ENCODE measurements at places on chromosomes 5 and 9.

GRCh38 chr9:16119261-16120230 lies 566.7 kb downstream of the CCDC171 start:
- no peak for DNase-seq

- DNase-seq: no peak
Measured at GRCh38 chr9:92402360-92402759, 2.0 kb downstream of the OGN start.

GRCh38 chr9:5608298-5609225 lies 20.3 kb upstream of the RIC1 start:
- no peak for DNase-seq

DNA sequence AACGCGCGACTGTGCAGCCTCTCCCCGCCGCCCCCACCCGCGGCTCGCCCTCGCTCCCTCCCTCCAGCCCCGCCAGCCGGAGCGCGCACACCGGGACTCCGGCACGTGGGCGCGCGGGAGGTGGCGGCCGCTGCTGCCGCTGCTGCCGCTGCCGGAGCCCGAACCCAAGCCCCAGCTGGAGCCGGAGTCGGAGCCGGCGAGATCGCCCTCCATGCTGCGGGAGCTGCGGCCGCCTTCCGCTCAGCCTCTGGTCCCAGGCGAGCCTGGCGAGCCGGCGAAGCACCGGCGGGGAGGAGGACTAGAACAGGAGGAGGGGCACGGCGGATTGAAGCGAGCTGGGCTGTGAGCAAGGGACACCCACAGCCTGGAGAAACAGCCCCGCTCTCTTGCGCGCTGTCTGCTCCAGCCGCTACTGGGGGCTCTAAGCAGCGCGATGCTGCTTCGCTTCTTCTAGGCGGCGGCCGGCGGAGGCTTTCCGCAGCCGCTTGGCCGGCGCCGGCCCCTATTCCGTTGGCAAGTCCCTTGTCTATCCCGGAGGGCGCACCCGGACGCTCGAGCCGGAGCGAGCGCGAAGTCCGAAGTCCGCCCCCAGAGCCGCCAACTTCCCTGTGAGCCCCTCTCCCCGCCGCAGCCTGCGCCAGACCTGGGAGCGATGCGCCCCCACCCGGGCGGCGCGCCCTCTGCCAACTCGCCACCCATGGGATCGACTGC lies 598.7 kb upstream of the SGCD start:
- no peak for DNase-seq

GRCh38 chr9:135588886-135589595 lies 27.5 kb downstream of the PAEP start:
- DNase-seq: no peak

DNA sequence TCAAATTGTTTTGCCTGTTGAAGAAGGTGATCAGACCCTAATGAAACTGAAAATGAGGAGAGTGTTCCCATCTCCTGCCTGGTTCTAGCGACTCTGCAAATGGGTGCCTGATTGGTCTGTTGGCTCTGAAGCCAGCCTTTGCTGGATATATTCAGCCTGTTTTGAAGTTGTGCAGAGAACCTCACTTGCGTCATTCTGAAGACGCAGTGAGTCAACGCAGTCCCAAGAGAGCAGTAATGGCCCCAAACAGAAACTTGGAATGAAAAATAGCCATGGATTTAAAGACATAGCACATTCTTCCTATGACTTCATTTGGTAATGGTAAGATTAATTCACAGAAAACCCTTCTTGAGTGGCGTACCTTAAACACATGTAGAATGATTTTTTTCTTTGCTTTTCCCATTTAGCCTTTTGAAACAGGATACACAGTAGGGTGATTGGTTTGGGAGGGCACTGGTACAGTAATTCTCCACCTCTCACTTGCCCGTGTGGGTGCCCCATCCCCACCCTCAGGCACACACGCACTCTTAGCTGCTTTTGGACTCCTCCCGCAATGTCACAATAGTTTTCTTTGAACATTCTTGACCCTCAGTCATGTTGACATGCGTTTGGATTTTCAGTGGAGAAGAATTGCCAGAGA lies 54.1 kb upstream of the ABL1 start:
- no peak for DNase-seq

DNA sequence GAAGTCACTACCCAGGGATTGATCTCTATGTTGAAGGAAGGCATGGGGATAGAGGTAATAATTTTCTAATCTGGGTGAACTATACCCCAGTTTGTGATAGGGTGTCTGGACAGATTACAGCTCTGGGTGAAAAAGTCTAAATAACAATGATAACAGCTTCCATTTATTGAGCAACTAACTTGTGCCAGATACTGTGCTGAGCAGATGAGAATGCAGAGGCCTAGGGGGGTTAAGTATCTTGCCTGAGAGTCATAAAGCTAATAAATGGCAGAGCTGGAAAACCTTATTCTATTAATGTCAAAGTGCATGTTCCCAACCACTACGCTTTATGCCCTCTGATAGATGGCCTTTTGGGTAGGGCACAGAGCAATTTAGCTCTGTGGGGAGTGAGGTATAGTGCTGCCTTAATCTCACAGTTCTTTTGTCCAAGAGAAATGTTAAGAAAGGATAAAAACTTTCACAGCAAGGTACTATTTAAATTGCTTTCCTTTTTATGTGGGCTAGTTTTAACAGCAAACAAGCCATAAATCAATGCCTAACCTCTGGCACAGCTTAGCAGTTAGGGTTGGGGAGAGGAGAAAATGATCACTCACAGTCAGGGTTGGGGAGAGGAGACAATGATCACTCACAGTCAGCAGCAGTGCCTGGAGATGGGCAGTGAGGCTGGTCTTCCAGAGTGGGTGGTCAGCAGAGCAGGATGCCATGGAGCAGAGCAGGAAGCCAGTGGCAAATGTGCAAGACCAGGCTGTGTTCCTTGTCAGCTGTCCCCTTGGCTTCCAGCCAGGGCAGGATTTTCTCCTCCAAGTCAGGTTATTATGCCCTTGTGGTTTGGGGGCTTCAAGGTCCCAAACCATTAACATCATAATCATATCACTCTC lies 187.0 kb downstream of the CARTPT start:
- DNase-seq: no peak

DNA sequence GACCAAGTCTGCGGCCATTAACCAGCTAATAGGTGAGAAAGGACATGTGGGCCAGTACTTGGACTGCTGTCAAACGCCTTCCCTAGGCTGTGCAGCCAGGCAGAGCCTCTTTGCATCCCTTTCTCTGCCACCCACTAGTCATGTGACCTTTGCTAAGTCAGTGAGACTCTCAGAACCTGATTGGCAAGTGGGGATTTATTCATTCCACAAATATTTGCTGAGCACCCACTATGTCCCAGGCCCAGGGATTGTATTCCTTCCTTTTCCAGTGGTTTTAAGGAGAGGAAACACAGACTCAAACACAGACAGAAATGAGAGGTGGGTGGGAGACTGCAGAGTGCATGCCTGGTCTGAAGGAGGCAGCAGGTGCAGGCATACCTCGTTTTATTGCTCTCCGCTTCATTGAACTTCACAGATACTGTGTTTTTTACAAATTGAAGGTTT lies 71.6 kb upstream of the GALNT10 start:
- no peak for DNase-seq

GRCh38 chr5:16737209-16737608 lies 120.4 kb upstream of the RETREG1 start:
- DNase-seq: no peak

GRCh38 chr5:120882038-120882775 lies 418.1 kb downstream of the PRR16 start:
- DNase-seq: no peak

GRCh38 chr9:131046093-131046380 lies 37.1 kb downstream of the LAMC3 start:
- DNase-seq: no peak

DNA sequence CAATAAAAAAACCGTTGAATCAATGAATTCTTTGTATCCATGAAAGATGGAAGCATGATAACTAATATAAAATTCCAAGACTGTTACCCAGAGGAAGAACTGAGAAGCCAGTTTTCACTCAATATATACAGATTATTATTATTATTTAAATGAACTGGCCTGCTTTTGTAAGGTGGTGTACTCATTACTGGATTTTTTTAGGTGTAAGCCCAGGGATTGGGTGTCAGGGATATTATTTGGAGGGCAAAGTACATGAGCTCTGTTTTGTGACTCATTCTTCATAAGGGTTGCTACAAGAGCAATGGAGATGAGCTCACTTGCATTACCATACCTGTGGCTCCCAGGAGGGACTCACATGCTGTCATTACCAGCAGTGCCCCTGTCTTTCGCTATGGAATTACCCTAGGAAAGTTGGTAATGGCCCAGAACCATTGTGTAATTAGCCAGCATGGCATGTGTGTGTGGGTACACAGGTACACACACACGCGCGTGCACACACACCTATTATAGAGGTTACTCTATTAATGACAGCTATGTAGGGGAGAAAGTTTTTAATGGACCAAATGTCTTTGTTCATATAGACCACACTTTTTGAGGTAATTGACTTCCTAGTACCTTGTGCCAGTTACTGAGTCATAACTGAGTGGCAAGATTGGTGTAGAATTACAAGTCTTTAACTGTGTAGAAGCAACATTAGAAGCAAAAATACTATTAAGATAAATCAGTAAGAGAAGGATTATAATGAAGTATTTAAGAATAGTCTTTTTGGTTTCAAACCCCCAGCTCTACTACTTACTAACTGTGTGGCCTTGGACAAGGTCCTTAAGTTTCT lies 143.4 kb downstream of the GDNF start:
- DNase-seq: no peak

GRCh38 chr5:60639544-60639943 lies 60.4 kb downstream of the DEPDC1B start:
- no peak for DNase-seq

- DNase-seq: no peak
Measured at GRCh38 chr5:154642499-154643245, 112.5 kb upstream of the LARP1 start.

- no peak for DNase-seq
Measured at GRCh38 chr5:124397317-124397716, 349.1 kb downstream of the ZNF608 start.

DNA sequence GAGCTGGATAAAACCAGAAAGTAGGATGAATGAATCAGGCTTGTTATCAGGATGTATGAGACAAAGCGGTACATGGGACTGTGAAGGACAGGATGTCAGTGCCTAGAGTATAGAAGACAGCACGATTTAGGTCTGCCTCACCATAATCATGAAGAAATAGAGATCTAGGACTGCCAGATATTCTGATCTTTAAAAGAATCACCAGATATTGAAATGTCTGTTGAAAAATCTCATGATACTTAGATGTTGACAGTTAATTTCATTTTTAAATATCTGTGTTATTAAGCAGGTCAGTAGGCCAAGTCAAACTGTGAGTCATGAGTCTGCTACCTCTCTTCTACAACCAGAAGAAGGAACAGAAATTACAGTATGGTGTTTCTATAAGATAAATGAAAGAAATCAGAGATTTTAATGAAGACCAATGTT lies 65.0 kb downstream of the ST8SIA4 start:
- DNase-seq: no peak

- no peak for DNase-seq
Measured at GRCh38 chr9:127809540-127810377, 7.1 kb downstream of the FPGS start.

DNA sequence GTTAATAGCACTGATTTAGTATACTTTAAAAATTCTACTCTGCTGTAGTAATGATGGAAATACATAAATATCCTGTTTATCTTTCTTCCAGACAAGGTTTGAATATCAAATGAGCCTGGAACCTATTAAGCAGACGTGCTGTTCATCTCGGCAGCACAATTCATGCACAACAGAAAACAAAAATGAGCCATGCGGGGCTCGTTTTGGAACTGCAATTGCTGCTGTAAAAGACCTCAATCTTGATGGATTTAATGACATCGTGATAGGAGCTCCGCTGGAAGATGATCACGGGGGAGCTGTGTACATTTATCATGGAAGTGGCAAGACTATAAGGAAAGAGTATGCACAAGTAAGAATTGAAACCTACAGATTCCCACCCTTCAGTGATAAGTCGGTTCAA lies 79.1 kb upstream of the ITGA2 start:
- no peak for DNase-seq

Data from stimulated activated CD8-positive, alpha-beta memory T cell treated with anti-CD3 and anti-CD28 coated beads, Interleukin-4, amount 100 ng/mL, for 1 hour (primary cell).